ENCODE measurements at places on chromosomes 6 and 20.

GRCh38 chr6:84213217-84213616, 14.2 kb downstream of the CEP162 start:
- DNase-seq: no peak

- DNase-seq: no peak
These were observed at the start of gene CBLN4 for GRCh38 chr20:56005389-56005715. CBLN4 (minus strand) TSS chr20:56005519; CDS start chr20:56004171, 1,348 bp downstream.

DNA sequence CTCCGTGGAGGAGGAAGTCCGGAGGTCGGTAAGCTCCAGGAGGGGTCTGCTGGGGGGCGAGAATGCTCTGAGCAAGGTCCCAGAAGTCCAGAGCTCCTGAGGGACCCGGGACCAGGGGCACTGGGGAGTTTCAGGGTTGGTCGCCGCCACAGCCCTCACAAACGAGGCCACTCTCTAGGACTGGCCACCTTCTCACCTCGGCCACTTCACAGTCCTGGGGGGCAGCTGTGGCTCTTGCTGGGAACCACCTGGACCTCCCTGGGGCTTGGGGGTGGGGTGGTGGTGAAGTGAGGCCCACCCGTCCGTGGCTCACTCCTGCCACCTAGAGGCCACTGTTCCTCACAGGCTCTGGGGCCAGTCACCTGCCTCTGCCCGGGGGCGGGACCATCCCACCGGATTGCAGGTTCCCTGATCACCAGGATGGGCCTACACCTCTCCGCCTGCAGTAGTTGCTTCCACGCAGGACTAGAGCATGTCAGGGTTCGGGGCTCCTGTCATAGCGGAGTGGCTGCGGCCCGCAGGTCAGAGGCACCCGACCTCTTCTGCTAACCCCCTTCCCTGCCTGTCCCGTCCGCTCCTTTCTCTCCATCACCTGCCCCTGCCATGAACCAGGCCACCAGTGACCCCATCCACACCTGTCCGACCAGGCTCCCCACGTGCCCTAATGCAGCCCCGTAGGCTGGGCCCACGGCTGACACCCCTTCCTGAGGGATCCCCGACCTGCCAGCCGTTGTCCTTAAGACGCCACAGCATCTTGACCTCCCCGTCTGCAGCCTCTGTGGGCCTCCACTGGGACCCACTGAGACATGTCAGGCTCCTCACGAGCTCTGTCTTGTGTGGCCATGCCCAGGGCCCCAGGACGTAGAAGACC, 5.1 kb upstream of the TCEA2 start:
- DNase-seq: no peak

DNA sequence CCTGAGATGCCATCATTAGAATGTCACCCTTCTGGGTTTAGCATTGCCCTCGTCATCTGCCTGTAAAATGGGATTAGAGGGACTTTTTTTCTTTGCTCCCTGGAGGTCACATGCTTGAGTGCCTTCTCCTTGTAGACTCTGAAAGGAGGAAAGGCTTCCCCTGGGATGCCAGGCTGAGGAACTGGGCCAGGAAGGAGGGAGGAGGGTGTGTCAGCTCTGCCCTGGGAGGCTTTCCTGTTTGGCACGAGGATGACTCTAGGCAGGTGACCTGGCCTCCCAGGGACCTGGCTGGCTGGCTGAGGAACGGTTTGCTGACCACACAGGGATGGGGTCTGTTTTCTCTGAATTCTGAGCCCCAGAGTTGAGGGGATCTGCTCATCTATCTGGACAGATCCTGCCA, 137.9 kb upstream of the RNF24 start:
- no peak for DNase-seq

- DNase-seq: no peak
These were observed 13.9 kb upstream of the CD93 start for GRCh38 chr20:23099791-23100719.

DNA sequence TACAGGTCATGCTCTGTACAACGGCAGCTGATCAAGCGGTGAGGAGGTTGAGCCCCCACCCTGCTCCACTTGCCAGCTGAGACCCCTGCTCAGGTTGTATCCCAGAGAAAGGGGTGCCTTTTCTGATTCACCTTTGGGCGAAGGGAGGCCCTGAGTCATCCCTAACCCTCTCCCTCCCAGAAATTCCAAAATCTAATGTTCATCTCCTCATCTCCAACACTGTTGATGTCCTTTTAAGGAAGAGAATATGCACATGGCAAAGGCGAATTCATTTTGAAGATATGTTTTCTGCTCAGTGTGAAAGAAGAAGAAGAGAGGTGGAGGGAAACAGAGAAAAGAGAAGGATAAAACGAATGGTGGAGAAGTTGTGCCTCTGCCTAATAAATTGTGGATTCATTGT, 120.5 kb downstream of the SCML4 start:
- no peak for DNase-seq

Data from BJ (cell line).